Left ventricle myocardium superior (tissue), 1 donor: ENCODE measurements at places on chromosomes 1 and 21. TPM values are rescaled to one million over a fixed set of nuclear protein-coding genes. Genes with fewer than 3 reads are reported as not detected.

DNA sequence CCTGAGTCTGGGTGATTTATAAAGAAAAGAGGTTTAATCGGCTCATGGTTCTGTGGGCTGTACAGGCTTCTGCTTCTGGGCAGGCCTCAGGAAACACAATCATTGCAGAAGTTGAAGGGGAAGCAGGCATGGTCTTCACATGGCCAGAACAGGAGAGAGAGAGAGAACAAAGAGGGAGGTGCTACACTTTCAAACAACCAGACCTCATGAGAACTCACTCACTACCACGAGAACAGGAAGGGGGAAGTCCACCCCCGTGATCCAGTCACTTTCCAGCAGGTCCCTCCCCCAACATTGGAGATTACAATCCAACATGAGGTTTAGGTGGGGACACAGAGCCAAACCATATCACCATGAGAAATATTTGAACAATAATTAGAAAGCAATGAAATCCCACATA lies 222.9 kb downstream of the FAM72C start:
- no peak for DNase-seq

DNA sequence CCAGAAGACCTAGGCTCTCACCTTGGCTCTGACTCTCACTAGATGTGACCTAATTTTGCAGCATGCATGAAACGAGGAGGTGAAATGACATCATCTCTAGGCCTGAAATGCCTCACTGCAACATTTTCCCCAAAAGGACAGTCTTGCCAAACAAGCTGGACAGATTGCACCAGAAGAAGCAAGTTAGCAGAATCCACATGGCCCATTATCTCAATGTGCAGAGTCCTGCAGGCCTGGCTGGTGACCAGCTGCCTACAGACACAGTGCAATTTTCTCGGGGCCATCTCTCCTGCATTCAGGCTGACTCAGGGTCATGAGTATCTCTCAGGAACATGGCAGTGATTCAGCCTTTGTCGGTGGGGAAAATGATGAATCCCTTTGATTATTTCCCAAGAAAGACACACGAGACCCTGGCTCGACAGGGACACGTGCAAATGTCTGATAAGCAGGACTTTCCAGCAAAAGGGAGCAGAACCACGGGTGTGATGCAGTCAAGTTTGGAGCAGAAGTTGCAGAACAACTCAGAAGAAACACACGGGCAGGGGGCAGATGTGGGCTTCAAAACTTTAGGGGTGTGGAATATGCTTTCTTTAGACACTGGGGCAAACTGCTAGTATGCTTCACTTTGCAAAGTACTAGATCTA lies 38.7 kb downstream of the TRIM67 start:
- no peak for DNase-seq

GRCh38 chr1:75855010-75855409 lies 58.3 kb downstream of the MSH4 start:
- DNase-seq, result no peak

The LHX8 gene
- not detected for total RNA-seq
